ENCODE measurements at places on chromosomes 7 and 10. TPM values are rescaled to one million over a fixed set of nuclear protein-coding genes. Genes with fewer than 3 reads are reported as not detected.

DNA sequence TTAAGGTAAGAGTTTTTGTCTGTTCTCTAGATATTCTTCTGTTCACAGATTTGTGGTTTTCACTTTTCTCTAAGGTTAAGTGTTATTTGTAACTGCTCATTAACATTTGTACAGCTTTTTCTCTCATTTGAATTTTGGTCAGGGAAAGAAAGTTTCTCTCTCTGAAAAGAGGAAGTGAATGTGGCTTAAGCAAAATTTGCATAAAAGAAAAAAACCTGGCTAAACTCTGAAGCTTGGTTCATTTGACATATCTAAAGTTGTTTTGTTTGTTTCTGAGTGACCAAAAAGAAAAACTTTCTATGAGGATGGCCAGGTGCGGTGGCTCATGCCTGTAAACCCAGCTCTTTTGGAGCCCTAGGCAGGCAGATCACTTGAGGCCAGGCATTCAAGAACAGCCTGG, 22.0 kb upstream of the SLC26A4 start:
- no peak for DNase-seq

GRCh38 chr7:46530081-46530750, 609.1 kb upstream of the IGFBP3 start:
- no peak for DNase-seq

The ACTR3C gene
- 6.5 TPM for total RNA-seq

- DNase-seq, result no peak
These were observed 36.6 kb downstream of the TYW1 start for GRCh38 chr7:67033251-67033650.

The CALHM3 gene
- not detected for total RNA-seq

- no peak for DNase-seq
These were observed 160.7 kb downstream of the ZEB1 start for GRCh38 chr10:31479752-31480151.
